ENCODE measurements at places on chromosomes 1 and 21. TPM values are rescaled to one million over a fixed set of nuclear protein-coding genes. Genes with fewer than 3 reads are reported as not detected.

The RNF207 gene
- 7.8 TPM for total RNA-seq

The RGS4 gene
- 1.0 TPM for total RNA-seq

The HTR1D gene
- not detected for total RNA-seq

The CA6 gene
- not detected for total RNA-seq

GRCh38 chr1:181356505-181357340 is 126.6 kb upstream of the CACNA1E start:
- H3K36me3 ChIP-seq, result no peaks in the 10 kb centered on the region
- no peak for DNase-seq
- no peaks in the 10 kb centered on the region for H3K27me3 ChIP-seq
- H3K4me3 ChIP-seq, result no peak overlapping the region

GRCh38 chr1:78102082-78102481 is 56.3 kb downstream of the GIPC2 start:
- no peaks in the 10 kb centered on the region for H3K27me3 ChIP-seq
- no peak overlapping the region for H3K27ac ChIP-seq
- no peak for DNase-seq
- H3K36me3 ChIP-seq, result no peaks in the 10 kb centered on the region
- H3K4me3 ChIP-seq, result no peak overlapping the region
- peaks cover 1% of the 10 kb centered on the region for H3K4me1 ChIP-seq

DNA sequence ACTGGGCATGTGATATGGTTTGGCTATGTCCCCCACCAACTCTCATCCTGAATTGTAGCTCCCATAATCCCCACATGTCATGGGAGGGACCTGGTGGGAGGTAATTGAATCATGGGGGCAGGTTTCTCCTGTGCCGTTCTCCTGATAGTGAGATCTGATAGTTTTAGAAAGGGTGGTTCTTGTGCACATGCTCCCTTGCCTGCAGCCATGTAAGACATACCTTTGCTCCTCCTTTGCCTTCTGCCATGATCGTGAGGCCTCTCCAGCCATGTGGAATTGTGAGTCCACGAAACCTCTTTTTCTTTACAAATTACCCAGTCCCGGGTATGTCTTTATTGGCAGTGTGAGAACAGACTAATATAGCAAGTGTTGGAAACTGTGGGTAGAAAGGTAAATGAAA is 99.5 kb upstream of the HMCN1 start:
- H3K27me3 ChIP-seq, result no peaks in the 10 kb centered on the region
- H3K4me1 ChIP-seq, result no peaks in the 10 kb centered on the region
- no peak overlapping the region for H3K4me3 ChIP-seq
- H3K27ac ChIP-seq, result no peak overlapping the region
- no peaks in the 10 kb centered on the region for H3K36me3 ChIP-seq

GRCh38 chr1:162335126-162335525 is 41.5 kb downstream of the SPATA46 start:
- H3K27me3 ChIP-seq, result no peaks in the 10 kb centered on the region
- H3K36me3 ChIP-seq, result no peaks in the 10 kb centered on the region
- DNase-seq, result no peak
- H3K27ac ChIP-seq, result no peak overlapping the region
- H3K4me1 ChIP-seq, result no peaks in the 10 kb centered on the region
- no peak overlapping the region for H3K4me3 ChIP-seq

GRCh38 chr1:2999571-2999970 is 21.7 kb upstream of the ACTRT2 start:
- no peak overlapping the region for H3K27ac ChIP-seq
- no peak overlapping the region for H3K4me3 ChIP-seq
- H3K27me3 ChIP-seq, result no peaks in the 10 kb centered on the region
- DNase-seq, result no peak

The PLEKHA6 gene
- total RNA-seq, result 20.5 TPM

GRCh38 chr1:234473118-234473517 is 5.9 kb downstream of the TARBP1 start:
- DNase-seq, result no peak
- H3K4me1 ChIP-seq, result peaks cover 2% of the 10 kb centered on the region
- no peaks in the 10 kb centered on the region for H3K27me3 ChIP-seq
- no peak overlapping the region for H3K27ac ChIP-seq

The CLEC20A gene
- not detected for total RNA-seq

DNA sequence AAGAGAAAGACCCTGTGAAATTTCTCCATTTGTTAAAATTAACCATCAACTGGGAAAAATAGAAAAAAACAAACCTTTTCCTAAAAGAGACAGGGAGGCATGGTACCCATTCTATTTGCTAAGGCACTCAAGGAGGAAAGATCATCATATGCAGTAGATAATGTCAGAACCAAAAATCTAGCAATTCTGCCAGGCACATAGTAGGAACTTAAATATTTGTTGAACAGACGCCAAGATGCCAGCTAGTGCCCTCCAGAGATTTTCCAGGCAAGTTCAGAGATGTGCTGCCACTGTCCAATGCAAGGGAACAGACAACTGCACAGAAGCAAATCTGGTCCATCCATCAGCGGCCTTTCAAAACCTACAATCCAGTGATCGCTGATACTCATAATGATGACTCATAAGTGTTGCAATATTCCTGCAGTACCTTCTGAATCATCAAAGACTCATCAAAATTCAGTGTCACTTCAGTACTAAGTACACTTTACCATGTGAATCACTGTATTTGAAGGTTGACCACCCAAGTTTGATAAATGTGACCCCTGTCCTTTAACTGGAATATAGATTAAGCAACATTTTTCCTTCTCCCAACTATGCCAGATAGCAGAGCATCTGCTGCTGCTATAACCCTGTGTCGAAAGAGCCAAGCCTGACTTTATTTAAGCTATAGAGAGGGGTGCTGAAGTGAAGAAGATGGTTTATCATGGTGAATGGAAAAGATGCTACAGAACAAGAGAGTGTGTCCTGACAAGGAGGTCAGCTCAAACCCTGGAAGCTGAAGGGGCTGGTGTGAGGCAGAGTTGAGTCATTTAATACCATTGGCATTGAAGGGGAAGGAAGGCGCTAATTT is 99.1 kb downstream of the MT1HL1 start:
- H3K4me1 ChIP-seq, result no peaks in the 10 kb centered on the region
- H3K4me3 ChIP-seq, result no peak overlapping the region
- no peak for DNase-seq
- no peak overlapping the region for H3K27ac ChIP-seq

- no peaks in the 10 kb centered on the region for H3K36me3 ChIP-seq
- no peaks in the 10 kb centered on the region for H3K27me3 ChIP-seq
- no peaks in the 10 kb centered on the region for H3K4me1 ChIP-seq
Measured at GRCh38 chr1:55385402-55386018, 170.3 kb upstream of the USP24 start.

The EDN2 gene
- not detected for total RNA-seq

DNA sequence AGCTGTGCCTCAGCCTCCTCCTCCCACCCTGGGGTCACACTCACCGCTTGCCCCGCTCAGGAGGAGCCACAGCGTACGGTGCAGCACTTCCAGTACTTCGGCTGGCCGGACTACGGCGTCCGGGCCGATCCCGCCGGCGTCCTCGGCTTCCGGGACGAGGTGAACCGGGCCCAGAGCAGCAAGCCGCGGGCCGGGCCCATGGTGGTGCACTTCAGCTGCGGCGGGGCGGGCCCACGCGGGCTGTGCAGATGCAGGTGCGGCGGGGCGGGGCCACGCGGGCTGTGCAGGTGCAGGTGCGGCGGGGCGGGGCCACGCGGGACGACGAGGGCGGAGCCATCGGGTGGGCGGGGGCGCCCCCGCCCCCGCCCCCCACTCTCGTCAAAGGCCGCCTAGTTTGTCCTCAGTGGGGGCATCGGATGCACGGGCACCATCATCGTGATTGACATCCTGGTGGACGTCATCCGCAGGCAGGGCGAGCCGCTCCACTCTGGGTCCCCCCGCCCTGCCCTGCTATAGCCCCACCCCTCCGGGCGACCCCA is 5.5 kb downstream of the RNF223 start:
- no peaks in the 10 kb centered on the region for H3K36me3 ChIP-seq
- peak overlapping the region; percentile 26 for H3K4me3 ChIP-seq
- H3K27ac ChIP-seq, result no peak overlapping the region
- no peak for DNase-seq
- peaks cover 3% of the 10 kb centered on the region for H3K4me1 ChIP-seq

DNA sequence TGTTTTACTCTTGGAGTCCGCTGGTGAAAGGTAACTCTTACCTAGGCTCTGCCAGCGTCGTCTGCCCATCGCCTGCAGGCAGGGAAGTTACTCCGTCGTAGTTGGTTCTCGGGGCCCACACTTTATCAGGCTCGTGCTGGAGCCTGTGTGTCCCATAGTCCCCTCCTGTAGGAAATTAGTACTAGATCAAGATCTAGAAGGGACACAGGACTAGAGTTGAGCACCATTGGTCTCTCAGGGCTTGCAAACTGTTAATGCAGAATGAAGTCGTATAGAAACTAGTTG is 940 bp downstream of the SRRM1 start:
- DNase-seq, result no peak
- H3K4me3 ChIP-seq, result peak overlapping the region; percentile 94
- H3K4me1 ChIP-seq, result peaks cover 6% of the 10 kb centered on the region
- no peaks in the 10 kb centered on the region for H3K27me3 ChIP-seq
- H3K27ac ChIP-seq, result peak overlapping the region; percentile 58
- H3K36me3 ChIP-seq, result no peaks in the 10 kb centered on the region

DNA sequence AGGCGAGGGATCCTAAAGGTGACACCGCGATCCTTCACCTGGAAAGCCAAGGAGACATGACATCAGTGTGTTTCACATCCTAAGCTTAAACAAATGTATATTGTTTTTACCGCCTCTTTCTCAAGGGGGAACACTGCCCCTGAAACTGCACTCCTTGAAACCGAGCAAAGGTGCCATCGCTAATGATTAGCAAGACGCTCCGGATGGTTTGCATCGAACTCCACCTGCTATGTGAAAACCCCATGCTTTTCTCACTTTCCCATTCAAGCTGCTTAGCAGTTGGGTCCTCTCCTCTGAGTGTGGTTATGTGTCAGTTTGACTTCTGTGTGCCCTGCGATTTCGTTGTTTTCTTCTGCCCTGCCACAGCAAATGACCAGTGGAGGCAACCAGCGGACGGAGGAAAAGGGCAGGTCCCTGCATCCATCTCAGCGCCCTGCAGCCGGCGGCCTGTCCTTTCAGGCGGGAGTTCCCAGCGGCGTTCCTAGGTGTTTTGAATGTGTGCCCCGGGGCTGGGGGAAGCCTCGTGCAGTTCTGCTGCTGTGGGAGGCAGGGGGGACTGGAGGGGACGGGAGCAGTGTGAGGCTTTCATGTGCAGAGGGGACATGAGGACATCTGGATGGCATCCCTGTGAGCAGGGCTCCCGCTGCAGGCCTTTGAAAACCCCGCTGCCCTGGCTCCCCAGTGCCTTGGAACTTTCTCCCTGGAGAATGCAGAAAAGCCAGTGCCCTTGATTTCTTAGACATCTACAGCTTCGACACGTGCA is 16.1 kb downstream of the ZBTB18 start:
- no peak overlapping the region for H3K4me3 ChIP-seq
- H3K27ac ChIP-seq, result no peak overlapping the region
- DNase-seq, result no peak
- H3K36me3 ChIP-seq, result no peaks in the 10 kb centered on the region
- no peaks in the 10 kb centered on the region for H3K27me3 ChIP-seq

The STYXL2 gene
- total RNA-seq, result 0.20 TPM

DNA sequence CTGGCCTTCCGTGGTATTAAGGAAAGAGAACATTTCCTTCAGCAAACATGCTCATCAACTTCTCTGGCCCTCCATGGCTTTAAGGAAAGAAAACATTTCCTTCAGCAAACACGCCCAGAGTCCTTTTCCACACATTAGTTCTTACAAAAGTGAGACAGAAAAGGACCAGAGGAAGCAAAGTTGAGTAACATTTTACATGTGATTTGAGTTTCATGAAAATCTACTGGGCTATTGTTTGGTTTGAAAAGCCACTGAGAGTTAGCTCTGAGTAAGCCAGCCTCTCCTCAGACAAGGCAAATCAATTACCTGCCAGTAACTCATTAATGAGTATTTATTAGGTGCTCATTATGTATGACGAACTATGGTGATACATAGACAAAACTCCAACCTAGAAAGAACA is 78.0 kb downstream of the NID1 start:
- H3K36me3 ChIP-seq, result no peaks in the 10 kb centered on the region
- H3K27ac ChIP-seq, result no peak overlapping the region

- no peaks in the 10 kb centered on the region for H3K27me3 ChIP-seq
- H3K4me3 ChIP-seq, result no peak overlapping the region
- H3K36me3 ChIP-seq, result no peaks in the 10 kb centered on the region
- H3K27ac ChIP-seq, result no peak overlapping the region
- H3K4me1 ChIP-seq, result no peaks in the 10 kb centered on the region
- no peak for DNase-seq
Measured at GRCh38 chr1:20458717-20459116, 27.3 kb downstream of the CAMK2N1 start.

DNA sequence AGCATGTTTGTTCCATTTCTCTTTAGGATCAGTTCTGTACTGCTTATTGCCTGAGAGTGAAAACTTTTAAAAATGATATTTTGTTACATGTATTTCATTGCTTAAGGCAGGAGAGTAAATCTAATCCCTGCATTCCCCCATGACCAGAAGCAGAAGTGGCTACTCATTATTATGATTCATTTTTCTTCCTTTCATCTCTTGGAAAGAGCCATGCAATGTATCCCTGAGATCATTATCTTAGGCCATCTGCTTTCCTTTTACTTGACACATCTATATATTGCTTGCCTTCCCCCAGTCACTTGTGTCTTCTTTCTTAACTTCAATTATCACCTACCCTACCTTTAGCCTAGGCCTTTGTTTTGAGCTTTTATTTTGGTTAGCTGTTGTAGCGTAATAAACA is 430.4 kb upstream of the CHRM3 start:
- no peaks in the 10 kb centered on the region for H3K36me3 ChIP-seq
- DNase-seq, result no peak
- no peak overlapping the region for H3K27ac ChIP-seq
- H3K27me3 ChIP-seq, result no peaks in the 10 kb centered on the region

The RNF186 gene
- 0.28 TPM for total RNA-seq

GRCh38 chr1:208737161-208737560 is 493.0 kb upstream of the PLXNA2 start:
- no peaks in the 10 kb centered on the region for H3K36me3 ChIP-seq
- no peak overlapping the region for H3K4me3 ChIP-seq
- H3K27me3 ChIP-seq, result no peaks in the 10 kb centered on the region
- DNase-seq, result no peak

The CFHR4 gene
- not detected for total RNA-seq

- no peak overlapping the region for H3K4me3 ChIP-seq
- no peaks in the 10 kb centered on the region for H3K27me3 ChIP-seq
- peaks cover 27% of the 10 kb centered on the region for H3K4me1 ChIP-seq
- H3K27ac ChIP-seq, result no peak overlapping the region
- no peak for DNase-seq
- no peaks in the 10 kb centered on the region for H3K36me3 ChIP-seq
Measured at GRCh38 chr1:33335020-33335419, 14.1 kb upstream of the A3GALT2 start.

The FAM167B gene
- total RNA-seq, result not detected

GRCh38 chr1:241276391-241276790 is 80.6 kb downstream of the RGS7 start:
- no peaks in the 10 kb centered on the region for H3K4me1 ChIP-seq
- H3K27me3 ChIP-seq, result no peaks in the 10 kb centered on the region
- no peak overlapping the region for H3K27ac ChIP-seq
- H3K36me3 ChIP-seq, result no peaks in the 10 kb centered on the region

GRCh38 chr1:6646499-6647148 is 22.0 kb downstream of the THAP3 start:
- H3K4me3 ChIP-seq, result no peak overlapping the region
- no peaks in the 10 kb centered on the region for H3K27me3 ChIP-seq
- no peak overlapping the region for H3K27ac ChIP-seq

The PRDM16 gene
- 4.3 TPM for total RNA-seq
